Activated T-cell treated with anti-CD3 and anti-CD28 coated beads for 48 hours (primary cell): ENCODE measurements at places on chromosomes 4 and X.
A peak's percentile ranks its signal among the peaks of the same experiment; 100 is the strongest.

GRCh38 chr4:15777697-15778288 is 335 bp upstream of the CD38 start:
- no peak for DNase-seq

GRCh38 chr4:169270810-169271691 is at the start of gene SH3RF1:
TSS of gene SH3RF1 (minus strand) at chr4:169270956. CDS start at chr4:169269212, 1,744 bp downstream.
- DNase-seq = peak; percentile 29

- DNase-seq = no peak
Measured at GRCh38 chr4:185213877-185214276, 4.5 kb downstream of the SNX25 start.

- DNase-seq = no peak
Measured at GRCh38 chr4:179755322-179755721, 2313.1 kb upstream of the AGA start.

- DNase-seq = no peak
Measured at GRCh38 chrX:56219700-56220099, 12.5 kb upstream of the KLF8 start.

- DNase-seq = no peak
Measured at GRCh38 chr4:105623099-105623498, 70.7 kb downstream of the ARHGEF38 start.

DNA sequence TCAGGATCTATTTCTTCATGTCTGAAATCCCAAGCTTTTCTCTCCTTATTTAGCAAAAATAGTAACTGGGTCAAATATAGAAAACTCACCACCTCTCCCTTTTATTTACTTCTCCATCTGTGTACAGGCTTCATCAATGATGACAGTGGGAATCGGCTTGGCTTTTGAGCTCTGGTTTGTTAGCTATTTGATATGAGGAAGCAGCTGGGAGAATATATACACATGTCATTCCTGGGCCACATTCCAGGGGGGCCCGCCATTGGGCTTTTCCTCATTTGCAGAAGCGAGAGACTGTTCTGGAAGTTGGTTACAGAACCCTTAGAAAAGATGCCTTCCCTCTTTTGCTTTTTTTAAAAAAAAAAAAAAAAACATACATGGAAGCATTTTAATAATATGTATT is 107.4 kb upstream of the F9 start:
- no peak for DNase-seq

- DNase-seq = no peak
Measured at GRCh38 chr4:71253545-71253944, 85.3 kb upstream of the SLC4A4 start.

DNA sequence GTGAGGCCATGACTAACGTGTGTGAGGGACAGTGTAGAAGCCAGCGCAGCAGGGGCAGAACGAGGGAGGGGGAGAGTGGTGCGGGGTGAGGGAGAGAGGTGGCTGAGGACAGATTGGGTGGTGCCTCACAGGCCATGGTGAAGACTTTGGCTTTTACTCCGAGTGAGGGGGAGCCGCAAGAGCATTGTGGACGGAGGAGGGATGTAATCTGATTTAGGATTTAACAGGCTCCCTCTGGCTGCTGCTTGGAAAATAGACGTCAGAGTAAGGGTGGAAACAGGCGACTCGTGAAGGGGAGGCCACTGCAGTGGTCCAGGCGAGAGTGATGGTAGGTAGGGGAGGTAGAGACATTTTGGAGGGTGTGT is 13.0 kb downstream of the PPP1R3F start:
- DNase-seq = no peak

DNA sequence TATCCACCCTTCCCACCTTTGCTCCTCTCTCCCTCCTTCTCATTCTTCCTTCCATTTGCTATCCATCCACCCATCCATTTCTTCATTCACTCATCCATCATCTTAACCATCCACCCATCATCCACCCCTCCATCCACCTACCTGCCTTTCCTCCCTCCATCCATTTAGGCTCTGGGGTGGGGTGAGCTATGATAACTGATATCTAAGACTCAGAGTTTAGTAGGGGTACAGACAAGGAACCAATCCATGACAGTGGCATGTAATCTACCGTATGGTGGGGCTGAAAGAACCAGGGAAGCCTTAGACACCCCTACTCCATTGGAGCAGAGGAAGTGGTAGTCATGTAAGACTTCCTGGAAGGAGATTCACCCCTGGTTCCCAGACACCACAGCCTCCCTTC is 23.2 kb downstream of the PSAPL1 start:
- no peak for DNase-seq

GRCh38 chr4:41369680-41370079 is 113.0 kb downstream of the UCHL1 start:
- no peak for DNase-seq

DNA sequence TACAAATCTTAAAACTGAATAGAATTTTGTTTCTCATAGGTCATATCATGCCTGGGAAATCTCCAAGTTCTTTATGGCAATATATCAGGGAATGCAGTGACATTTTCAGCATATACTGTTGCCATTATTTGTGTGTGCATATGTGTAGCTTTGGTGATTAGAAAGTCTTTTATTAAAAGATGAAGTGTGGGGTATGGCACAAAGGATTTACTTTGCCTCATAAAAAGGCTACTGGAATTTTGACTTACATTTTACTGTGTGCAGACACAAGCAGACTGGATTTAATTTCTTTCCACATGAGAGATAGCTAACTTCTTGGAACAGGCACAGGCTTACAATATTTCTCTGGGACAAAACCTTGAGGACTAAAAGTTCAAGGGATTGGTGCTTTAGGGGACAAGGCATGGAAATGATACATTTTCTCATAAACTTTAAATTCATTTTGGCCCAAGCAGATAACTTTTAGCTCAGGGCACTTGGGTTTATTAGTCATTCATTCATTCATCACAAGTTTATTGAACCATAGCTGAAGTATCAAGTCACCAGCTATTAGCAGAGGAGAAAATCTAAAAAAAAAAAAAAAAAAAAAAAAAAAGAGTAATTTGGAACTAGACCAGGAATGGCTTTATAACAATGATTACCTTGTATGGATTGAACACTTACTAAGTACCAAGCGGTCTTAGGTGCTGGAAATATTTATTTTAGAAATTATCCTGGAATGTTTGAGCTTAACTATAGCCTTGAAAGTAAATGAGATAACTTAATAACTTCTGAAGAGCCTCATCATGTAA is 191.5 kb downstream of the SLIT2 start:
- DNase-seq = no peak

DNA sequence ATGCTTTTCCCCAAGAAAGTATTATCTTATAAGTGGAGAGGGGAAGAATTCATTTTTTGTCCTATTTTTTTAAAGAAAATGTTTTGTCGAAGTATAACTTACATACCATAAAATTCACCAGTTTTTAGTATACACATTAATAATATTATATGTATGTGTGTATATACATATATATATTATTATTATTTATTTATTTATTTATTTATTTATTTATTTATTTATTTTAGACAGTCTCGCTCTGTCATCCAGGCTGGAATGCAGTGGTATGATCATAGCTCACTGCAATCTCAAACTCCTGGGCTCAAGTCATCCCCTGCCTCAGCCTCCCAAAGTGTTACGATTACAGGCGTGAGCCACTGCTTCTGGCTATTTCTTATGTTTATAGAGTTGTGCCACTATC is 334.1 kb downstream of the ZNF674 start:
- DNase-seq = no peak

GRCh38 chr4:15717657-15718416 is 15.0 kb downstream of the BST1 start:
- DNase-seq = no peak

- no peak for DNase-seq
Measured at GRCh38 chrX:40952855-40953254, 132.4 kb upstream of the USP9X start.

GRCh38 chr4:83890231-83890630 is 354.3 kb downstream of the GPAT3 start:
- DNase-seq = no peak

DNA sequence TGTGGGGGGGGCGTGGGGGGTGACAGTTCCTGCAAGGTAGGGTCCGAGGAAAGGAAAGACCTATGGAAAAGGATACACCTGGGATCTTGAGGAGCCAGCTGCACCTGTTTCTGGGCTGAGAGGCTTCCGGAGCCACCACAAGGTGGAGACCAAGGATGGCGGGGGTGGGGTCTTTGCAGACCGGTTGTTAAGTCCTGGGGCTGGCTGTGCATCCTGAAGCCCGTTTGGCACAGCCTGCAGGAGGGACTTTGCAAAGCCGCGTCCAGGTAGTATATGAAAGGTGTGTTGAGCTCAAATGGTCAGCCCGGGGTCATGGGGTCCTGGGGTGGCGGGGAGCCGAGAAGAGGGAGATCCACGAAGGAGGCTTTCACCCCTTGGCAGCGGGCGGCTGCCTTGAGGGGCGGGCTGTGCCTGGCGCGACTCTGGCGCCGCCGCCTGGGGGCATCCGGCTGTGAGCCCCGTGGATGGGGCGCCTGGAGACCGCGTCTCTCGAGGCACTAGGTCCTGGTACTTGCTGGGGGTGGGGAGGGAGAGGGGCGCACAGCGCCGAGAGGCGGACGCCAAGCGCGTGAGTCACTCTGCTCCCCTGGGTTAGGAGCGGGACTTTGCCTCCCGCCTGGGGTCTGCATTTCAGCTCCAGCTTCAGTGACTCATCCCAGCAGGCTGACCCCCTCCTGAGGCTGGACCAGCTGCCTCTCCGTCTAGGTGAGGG is 58.2 kb upstream of the DYNLT3 start:
- DNase-seq = peak; percentile 4

DNA sequence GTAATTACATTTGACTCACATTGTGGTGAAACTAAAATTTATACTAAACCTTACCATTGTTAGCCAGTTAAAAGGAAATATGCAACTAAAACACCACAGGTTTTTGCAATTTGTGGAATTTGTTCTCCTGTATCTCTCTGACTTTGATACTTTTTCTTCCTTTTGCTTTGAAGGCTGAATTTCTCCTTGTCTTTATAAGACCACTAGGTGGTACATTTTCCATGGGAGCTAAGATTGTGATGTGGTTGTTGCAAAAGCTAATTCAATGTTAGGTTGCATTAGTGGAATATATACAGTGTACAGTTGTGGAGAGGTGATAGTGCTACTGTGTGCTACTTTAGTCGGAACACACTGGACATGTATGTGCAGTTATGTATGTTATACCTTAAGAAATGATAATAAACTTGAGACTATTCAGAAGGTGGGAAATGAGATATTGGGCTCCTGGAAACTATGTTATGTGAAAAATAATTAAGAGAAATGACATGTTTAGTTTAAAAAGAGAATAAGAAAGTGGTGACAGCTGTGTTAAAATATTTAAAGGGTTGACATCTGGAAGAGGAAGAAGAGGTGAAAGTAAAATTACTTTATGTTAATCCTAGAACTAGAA is 70.3 kb downstream of the ARL9 start:
- DNase-seq = no peak

GRCh38 chr4:71444395-71444794 is 105.6 kb downstream of the SLC4A4 start:
- no peak for DNase-seq

GRCh38 chr4:29588617-29589016 is 1131.6 kb upstream of the PCDH7 start:
- DNase-seq = no peak

- no peak for DNase-seq
Measured at GRCh38 chr4:10584042-10584441, 100.5 kb downstream of the CLNK start.

DNA sequence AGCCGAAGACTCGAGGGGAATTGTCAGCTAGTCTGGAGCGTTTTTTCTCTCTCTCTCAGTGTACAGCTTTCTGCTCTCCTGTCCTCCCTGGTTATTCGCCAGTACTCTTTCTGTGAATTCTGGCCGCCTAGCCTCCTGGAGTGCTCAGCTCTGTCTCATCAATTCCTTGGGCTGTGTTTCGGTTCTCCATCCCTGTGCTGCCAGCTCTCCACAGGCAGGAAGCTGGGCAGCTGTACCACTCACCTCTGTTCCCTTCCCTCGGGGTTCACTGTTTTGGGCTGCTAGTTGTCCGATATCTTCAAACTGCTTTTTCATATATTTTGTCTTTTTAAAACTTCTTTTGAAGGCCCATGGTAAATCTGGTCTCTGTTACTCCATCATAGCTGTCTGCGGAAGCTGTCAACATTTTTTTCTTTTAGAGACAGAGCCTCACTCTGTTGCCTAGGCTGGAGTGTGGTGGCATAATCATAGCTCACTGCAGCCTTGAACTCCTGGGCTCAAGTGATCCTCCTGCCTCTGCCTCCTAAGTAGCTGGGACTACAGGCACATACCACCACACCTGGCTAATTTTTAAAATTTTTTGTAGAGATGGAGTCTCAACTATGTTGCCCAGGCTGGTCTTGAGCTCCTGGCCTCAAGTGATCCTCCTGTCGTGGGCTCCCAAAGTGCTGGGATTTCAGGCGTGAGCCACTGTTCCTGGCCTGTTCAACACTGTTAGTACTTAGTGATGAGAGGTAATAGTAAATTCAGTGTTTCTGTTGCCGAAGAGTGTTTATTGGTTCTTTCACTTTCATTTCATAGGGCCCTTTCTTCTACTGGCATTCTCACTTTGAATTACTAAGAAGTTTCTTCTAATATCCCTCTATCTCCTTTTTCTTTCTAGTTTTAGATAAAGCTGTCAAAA is 18.6 kb downstream of the ZCCHC4 start:
- DNase-seq = no peak

- DNase-seq = peak; percentile 76
Measured at GRCh38 chr4:128810871-128811570, 1.5 kb downstream of the JADE1 start.

- DNase-seq = peak; percentile 49
Measured at GRCh38 chrX:53317365-53318069, 36.1 kb upstream of the IQSEC2 start.

DNA sequence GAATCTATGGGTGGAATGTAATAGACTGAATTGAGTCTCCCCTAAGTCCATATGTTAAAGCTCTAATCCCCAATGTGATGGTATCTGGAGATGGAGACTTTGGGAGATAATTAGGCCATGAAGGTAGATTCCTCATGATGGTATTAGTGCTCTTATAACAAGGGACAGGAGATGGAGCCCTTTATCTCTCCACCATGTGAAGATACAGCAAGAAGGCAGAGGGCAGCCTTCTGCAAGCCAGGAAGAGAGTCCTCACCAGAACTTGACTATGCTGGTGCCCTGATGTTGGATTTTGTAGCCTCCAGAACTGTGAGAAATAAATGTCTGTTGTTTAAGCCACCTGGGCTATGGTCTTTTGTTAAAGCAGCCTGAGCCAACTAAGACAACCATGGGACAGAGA is 76.4 kb upstream of the F8A3 start:
- no peak for DNase-seq

GRCh38 chrX:65537229-65537628 is 2.6 kb upstream of the LAS1L start:
- no peak for DNase-seq

GRCh38 chr4:15339737-15340136 is 88.1 kb upstream of the C1QTNF7 start:
- no peak for DNase-seq

DNA sequence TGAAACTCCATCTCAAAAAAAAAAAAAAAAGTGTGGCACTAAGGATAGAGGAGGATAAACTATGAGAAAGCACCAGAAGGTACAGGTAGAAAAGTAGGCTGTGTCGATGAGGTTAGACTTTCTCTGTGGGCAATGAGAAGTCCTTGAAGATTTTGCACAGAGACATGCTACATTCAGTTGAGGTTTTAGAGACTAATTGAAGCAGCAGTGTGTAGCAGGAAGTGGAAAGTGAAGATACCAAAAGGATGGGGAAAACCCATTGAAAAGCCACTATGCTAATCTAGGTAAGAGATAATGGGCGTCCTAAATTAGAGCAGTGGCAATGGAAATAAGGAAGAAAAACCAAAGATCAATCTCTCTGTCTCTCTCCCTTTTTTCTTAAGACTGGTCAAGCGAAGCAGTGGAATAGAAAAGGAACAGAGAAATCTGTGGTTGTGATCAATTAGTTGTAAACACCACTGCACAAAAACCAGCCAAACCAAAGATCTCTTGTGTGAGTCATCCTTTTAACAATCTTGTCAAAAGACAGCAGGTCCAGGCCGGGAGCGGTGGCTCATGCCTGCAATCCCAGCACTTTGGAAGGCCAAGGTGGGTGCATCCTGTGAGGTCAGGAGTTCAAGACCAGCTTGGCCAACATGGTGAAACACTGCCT is 3.5 kb downstream of the SPINK2 start:
- no peak for DNase-seq
